ENCODE measurements at places on chromosomes 16 and 17.

- no peak for DNase-seq
These were observed 30.9 kb downstream of the PGS1 start for GRCh38 chr17:78409191-78409928.

GRCh38 chr16:2238838-2239675 lies 2.8 kb downstream of the DNASE1L2 start:
- no peak for DNase-seq

DNA sequence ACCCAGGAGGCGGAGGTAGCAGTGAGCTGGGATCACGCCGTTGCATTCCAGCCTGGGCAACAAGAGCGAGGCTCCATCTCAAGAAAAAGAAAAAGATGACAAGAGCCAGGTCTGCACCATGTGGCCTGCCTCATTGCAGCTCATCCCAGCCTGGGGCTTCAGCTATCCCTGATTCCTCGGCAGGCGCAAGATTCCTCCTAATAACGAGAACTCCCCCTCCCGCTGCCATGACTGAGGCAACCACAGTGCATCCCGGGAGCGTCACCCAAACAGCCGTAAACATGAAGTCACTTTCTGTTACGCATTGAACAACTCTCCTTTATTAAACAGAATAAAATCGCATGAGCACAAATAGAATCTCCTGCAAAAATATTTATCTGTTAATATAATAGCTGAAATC lies 120.6 kb downstream of the MGAT5B start:
- no peak for DNase-seq

GRCh38 chr17:77490361-77491183 lies 349.8 kb downstream of the SEC14L1 start:
- DNase-seq = no peak

DNA sequence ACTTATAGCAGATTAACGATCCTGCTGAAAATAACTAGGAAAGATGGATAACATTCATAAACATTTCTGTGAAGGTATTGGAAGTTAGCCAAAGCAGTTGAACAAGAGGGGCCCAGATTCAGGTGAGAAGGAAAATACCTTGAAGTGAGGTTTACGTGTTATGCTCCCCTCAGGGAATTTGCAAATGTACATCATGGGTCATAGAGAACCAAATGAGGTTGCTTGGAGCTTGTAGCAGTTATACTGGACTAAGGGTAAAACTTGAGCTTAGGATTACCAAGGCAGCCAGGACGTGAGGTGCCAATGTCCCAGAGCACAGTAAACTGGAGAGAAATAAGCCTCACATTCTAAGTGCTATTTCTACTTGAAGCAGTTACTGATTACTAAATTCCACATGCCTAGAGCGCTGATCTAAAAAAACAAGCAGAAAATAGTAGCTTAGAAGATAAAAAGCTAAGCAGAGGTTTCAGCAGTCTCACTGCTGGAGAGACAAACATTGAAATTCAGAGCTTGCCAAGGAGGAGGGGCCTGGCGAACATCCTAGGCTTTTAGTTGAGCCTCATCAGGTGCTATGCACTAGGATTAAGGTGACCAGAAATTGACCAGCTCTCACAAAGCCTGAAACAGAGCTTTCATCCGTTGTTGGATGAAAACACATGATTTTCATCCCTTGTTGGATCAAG lies 136.7 kb upstream of the FAM20A start:
- DNase-seq = no peak

DNA sequence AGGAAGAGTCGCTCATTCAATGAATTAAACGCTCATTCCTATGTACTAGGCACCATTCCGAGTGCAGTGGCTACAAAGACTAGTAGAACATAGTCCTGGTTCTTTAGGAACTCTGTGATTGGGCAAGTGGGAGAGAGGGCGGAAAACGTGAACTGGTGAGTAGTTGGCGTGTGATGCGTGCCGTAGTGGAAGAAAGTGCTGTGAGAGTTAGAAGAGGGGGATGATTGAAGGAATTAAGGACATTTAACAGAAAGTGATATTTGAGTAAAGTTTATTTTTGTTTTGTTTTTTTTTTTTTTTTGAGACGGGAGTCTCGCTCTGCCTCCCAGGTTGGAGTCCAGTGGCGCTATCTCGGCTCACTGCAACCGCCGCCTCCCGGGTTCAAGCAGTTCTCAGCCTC lies 7.9 kb upstream of the SLFN14 start:
- DNase-seq = peak; percentile 65

GRCh38 chr17:2962236-2962635 lies 101.2 kb downstream of the OR1D5 start:
- no peak for DNase-seq

GRCh38 chr16:68750193-68750695 lies 13.2 kb downstream of the CDH1 start:
- no peak for DNase-seq

GRCh38 chr17:20315821-20316220 lies 151.5 kb downstream of the LGALS9B start:
- DNase-seq = no peak

DNA sequence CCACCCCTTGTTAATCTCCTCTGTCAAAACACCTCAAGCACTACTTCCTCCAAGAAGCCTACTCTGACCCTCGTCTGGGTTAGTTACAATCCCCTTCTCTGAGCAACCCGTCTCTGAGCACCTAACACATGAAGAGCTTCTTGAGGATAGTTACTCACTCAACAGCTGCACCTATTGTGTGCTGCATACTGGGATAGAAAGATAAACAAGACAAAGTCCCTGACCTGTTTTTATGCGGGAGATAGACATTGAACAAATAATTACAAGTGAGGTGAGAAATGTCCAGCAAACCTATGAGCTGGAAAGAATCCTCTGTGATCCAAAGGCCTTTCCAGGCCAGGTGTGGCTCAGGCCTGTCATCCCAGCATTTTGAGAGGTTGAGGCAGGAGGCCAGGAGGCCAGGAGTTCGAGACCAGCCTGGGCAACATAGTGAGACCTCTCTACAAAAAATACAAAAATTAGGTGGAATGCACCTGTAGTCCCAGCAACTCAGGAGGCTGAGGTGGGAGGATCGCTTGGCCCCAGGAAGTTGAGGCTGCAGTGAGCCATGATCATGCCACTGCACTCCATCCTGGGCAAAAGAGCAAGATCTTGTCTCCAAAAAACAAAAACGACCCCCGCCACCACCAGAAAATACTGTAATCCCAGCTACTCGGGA lies 5.5 kb upstream of the ZNF771 start:
- no peak for DNase-seq

- DNase-seq = peak; percentile 94
These were observed 25.4 kb upstream of the KRT20 start for GRCh38 chr17:40910441-40910841.

GRCh38 chr16:85561248-85562092 lies 51.7 kb upstream of the GSE1 start:
- DNase-seq = no peak

DNA sequence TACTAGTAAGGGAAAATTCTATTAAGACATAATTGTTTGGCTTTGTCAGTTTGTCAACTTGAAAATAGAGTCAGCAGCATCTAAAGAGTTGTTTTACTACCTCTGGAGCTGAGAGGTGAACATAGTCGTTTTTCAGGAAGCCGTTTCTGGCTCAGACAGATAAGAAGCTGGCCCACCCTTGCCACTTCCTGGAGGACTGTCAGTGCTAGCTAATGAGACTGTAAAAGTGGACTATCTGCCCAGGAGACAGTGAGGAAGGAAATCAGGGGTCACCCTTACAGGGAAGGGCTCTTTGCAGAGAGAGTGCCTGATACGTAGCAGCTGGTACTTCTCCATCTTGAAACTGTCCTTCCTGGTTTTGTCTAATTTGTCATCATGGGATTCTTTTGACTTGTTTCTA lies 328.7 kb downstream of the WWOX start:
- DNase-seq = no peak

DNA sequence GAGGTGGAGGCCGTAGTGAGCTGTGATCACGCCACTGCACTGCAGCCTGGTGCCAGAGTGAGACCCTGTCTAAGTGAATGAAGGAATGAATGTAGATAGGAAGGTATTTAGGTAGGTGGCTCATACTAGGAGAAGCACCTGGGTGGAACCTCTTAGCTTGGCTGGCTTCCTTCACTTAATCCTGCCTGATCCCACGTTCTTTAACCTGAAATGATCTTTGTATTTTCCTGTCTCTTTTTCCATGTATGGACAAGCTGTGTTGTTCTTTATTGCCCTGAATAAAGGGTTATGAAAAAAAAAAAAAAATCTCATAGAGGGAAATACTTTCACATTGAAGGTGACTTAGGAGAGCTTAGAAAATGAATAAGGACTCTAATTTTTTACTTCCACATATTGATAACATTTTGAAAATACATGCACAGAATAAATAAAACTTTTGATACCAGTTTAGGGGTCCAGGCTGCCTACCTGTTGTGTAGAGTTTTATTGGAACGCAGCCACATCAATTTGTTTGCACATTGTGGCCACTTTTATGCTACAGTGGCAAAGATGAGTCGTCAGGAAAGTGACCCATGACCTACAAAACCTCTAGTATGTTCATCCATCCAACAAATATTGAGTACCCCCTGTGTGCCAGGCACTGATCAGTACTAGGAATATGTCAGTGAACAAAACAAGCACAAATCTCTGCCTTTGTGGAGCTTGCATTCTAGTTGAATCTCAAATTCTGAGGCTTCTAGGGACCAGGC lies 44.6 kb downstream of the VPS35L start:
- DNase-seq = no peak

GRCh38 chr17:40559954-40560591 lies 5.2 kb downstream of the CCR7 start:
- DNase-seq = peak; percentile 92

GRCh38 chr16:77581706-77582105 lies 140.6 kb upstream of the NUDT7 start:
- peak; percentile 50 for DNase-seq

GRCh38 chr17:4742133-4742532 lies 2.4 kb upstream of the CXCL16 start:
- DNase-seq = no peak

GRCh38 chr16:72859581-72859980 lies 188.3 kb downstream of the ZFHX3 start:
- DNase-seq = no peak

DNA sequence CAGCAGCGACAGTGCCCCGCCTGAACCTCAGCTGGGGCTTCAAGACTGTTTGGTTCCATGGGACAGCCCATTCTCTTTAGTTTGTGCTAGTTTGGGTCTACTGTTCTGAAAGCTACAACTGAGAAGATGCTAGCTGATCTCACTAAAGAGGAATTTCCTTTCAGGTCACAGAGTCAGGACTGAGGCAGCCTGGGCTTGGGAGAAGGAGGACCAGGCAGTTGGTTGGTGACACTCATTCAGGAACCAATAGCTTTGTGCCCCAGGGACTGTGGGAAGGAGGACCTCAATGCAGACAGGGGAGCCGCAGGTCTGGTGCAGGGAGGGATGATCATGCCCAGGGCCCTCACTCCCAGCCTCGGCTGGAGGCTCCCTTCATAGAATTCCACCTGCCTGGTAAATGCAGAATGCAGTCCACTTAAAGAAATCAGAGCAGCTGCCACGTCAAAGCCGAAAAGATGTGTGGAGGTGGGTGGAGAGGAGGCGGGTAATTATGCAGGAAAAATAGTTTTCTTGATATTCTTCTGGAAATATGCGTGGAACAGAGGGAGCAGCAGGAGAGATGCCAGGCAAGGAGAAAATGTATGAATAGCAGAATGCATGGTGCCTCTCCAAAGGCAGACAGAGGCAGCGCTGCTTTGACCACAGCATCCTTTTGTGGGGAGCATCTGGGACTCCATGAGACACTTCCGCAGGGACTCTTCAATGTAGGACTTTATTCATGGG lies 32.6 kb upstream of the ZFP90 start:
- DNase-seq = peak; percentile 70

DNA sequence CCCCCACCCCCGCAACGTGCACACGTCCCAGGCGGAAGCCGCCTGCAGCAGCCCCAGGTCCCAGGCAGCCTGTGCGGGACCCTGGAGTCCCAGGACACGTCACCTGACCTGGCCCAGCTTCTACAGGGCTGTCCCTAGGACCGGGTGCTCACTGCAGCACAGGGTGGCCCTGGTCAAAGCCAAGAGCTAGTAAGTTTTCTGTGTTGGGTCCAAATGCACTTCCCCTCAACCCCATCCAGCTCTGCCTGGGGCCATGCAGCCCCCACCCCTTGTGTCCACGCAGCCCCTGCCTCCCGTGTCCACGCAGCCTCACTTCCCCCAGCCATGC lies 22.1 kb upstream of the PVALEF start:
- DNase-seq = no peak

DNA sequence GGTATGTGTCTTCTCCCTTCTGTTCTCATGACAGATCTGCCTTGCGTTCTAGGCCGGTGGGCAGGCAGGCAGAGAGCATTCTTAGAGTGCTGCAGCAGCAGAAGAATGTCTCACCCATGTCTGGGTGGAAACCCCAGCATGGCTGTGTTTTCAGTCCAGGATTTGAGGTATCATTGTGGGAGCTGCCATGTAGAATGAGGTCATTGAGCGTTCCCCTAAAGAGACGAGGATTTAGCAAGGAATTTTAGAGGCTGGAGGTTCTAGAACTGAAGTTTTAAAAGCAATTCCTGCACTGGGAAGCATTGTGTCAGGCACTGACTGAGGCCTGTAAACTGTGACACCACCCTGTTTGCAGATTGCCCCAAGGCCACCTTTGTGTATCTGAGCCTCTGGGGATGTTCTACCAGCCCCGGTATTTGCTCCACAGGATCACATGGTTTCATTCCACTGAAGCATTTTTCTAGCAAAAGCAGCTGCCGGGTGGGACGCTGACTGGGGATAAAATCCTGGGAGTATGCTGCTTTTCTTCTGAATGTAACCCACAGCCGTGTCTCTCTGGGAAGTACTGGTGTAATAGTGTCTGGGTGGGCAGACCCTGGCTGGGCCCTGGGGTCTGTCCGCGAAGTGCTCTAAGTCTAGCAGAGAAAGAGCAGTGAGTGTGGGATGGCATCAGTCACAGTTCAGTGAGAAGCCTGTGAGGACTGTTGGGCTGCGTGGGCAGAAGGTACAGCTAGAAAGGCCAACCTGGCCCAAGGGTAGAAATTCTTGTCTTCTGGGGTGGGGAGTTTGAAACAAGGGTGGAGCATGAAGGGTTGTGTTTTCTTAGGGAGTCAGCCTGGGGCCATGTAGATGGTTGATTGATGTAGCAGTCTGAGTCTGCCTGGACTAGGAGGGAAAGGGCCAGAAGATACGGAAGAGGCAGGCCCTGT lies 30.2 kb downstream of the PLCD3 start:
- peak; percentile 54 for DNase-seq

DNA sequence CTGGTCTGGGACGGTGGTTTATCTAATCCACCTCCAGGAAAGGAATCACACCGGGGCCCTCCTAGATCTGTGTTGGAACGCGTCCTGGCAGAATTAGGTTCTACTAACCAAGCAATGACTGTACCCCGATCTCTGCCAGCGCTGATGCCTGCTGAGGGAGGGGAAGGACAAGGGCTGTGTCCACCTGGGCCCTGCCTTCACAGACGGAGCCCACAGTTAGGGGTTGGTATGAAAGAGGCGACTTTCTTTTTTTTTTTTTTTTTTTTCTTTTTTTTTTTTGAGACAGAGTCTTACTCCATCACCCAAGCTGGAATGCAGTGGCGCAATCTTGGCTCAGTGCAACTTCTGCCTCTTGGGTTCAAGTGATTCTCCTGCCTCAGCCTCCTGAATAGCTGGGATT lies 9.9 kb upstream of the KRT19 start:
- DNase-seq = peak; percentile 62

DNA sequence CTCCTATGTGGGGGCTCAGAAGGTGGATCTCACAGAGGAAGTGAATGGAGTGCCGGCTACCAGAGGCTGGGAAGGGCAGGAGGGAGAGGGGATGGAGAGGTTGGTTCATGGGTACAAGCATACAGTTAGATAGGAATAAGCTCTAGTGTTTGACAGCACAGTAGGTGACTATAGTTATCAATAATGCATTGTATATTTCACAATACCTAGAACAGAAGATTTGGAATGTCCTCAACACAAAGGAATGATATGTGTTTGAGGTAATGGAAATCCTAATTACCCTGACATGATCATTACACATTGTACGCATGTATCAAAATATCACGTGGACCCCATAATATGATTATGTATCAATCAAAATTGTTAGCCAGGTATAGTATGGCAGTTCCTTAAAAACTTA lies 38.9 kb upstream of the MED9 start:
- no peak for DNase-seq
